ENCODE measurements at places on chromosomes 13 and 19.

DNA sequence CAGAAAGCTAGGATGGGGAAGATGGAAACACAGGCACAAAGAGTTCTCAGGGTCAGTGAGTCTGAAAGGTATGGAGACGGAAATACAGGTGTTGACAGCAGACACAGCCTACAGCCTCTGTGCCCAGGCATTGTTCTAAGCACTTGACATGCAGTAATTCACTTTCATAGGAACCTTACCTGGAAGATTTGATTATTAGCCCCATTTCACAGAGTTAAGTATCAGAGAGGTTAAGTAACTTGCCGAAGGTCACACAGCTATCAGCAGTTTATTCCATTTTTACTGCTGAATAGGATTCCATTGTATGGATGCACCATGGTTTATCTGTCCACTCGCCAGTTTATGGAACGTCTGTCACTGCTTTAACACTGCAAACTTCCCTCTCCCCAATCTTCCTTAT lies 13.2 kb downstream of the KLK4 start:
- DNase-seq = no peak

DNA sequence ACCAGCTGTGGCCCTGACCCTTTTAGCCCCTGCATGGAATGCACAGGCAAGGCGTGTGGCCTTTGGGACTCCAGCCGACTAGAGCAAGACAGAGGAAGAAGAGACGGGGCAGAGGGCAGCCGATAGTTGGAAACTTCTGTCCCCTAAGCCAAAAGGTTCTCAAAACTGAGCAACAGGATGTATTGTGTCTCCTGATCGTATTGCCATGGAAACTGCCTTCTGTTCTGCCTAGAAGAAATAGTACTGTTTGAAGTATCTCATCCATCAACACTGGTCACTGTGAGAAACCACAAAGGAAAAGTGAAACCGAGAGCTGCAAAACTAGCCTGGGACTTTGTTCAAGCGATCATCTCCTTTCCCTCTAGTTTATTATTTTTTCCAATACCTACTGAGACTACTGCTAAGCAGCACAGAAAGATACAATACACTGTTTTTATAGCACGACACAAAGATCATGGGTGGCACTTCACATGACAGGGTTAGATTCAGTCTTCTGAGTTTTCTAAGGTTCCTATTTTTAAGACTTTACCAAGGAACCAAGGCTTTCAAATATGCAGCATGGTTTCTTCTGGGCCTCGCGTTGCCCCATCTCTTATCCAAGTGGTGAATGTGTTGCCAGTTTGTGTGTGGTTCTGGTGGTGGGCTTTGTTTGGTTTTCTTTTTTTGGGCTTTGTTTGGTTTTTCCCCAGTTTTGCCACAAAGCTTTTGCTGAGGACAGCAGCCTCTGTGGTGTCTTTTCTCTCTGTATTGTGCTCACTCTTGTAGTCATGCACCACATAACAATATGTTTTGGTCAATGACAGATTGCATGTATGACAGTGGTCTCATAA lies 49.3 kb upstream of the GPR183 start:
- DNase-seq = no peak

DNA sequence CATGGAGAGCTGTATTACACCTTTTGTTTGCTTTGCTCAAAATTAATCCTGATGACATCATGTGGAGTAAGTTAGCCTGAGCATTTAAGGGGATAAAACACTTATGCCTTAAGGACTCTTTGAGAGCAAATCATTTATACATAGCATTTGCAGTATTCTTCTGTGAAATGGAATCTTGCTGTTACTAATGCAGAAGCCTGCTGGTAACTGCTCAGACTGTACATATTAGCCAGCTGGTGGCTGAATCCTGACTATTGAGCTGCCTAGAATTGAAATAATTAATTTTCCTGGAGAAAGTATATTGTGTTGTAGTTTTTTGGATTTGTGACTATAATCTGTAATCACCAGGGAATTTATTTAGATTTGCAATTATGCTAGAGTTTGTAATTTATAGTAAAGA lies 363.2 kb downstream of the GPC6 start:
- no peak for DNase-seq

DNA sequence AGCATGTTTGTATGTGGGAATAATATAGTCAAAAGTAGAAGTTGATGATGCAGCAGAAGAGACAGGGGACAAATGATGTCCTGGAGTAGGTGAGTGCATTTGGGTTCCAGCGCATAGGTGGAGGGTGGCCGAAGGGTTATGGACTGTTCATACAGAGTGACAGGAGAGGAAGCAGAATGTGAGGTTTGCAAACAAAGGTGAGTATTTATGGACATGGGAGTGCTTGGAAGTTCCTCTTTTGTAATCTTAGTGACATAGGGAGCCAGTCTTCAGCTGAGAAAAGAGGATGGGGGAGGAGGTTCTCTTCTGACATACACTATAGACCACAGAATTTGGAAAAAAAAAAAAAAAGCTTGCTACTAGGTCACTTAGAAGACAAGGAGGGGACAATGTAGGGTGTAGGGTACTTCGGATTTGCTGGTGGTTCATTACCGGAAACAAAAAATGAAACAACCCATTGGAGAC lies 331.6 kb downstream of the DLEU7 start:
- DNase-seq = no peak

DNA sequence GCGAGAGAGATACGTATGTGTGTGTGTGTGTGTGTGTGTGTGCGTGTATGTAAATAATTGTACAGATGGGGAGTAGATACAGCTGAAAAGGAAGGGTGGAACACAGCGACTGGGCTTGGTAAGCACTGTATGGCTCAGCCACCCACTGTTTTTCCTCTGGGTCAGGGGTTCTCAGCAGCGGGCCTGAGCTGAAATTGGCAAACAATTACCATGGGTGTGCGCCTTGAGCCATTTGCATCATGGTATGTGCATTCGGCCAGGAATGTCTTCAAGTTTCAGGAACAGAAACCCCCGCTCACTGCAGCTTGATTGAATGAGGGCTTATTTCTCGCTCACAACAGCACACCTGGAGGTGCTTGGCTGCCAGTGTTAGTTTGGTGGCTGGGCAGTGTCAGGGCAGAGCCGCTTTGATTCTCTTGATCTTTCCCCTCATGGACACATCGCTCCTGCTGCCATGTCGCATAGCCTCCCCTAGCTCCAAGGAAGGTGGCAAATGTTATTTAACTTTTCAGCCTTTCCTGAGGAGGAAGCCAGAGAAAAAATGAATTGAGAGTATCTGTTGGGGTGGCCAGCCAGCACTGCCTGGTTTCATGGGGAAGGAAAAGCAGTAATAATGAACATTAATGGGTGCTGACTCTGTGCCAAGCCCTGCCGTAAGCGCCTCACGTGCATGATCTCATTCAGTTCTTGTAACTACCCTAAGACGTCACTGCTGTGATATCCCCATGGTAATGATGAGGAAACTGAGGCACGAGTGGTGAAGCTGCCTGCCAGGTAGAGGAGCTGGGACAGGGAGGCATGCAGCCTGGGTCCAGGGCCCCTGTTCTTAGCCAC lies 126.9 kb downstream of the SIPA1L3 start:
- no peak for DNase-seq

GRCh38 chr13:51603716-51604115 lies 19.5 kb downstream of the WDFY2 start:
- no peak for DNase-seq

DNA sequence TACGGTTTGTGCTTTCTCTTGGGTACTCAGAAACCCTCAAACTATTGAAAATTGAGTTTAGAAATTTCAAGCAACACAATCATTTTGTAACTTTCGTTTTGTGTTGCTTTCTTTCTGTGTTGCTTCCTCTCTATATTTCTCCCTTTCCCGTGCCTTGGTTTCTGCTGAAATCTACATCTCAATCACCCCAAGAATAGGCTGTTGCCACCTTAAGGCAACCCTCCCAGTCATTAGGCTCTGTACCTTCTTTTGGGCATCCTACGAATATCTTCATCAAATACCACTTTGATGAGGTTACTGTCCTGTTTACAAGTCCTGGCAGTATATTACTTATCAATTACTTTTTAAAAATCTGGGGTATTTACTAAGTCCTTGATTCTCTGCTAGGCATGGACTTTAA lies 621.6 kb downstream of the GPC6 start:
- no peak for DNase-seq

DNA sequence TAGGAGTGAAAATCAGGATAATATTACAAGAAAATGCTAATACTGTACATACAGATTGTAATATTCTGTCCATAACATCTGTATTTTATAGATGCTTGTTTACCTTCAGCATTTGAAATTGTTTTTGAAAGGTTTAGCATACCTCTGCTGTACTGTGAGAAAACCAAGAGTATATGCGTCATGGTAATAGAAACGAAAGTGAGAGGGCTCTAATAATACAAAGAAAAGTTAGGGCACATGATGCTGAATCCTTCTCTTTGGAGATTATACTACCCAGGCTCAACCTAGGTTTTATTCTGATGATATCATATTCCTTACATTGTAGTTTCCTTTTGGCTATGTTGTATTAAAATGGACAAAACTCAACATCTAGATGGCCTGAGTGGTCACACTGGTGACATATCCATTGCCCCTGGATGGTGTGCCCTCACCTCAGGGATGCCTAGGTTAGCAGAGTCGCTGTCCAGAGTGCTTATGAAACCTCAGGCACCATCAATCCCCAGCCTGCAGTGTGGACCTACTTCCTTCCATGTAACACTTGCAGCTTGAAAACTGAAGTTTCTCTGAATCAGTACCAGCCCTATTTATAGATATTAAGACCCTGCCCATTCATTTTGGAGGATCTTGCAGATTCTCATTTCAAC lies 253.7 kb downstream of the KCTD12 start:
- DNase-seq = no peak

DNA sequence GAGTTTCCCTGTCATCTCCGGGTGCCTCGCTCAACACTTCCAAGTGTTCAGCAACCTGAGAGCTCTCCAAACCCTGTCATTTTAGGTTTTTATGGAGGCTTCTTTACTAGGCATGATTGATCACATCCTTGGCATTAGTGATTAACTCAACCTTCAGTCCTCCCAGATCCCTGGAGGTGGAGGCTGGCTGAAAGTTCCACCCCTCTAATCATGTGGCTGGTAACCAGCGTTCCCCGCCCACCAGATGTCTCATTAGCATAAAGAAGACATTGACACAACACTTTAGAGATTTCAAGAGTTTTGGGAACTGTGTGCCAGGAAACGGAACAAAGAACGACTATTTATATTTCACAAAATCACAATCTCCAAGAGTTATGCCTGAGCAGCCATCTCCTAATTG lies 71.1 kb upstream of the RGCC start:
- DNase-seq = no peak

DNA sequence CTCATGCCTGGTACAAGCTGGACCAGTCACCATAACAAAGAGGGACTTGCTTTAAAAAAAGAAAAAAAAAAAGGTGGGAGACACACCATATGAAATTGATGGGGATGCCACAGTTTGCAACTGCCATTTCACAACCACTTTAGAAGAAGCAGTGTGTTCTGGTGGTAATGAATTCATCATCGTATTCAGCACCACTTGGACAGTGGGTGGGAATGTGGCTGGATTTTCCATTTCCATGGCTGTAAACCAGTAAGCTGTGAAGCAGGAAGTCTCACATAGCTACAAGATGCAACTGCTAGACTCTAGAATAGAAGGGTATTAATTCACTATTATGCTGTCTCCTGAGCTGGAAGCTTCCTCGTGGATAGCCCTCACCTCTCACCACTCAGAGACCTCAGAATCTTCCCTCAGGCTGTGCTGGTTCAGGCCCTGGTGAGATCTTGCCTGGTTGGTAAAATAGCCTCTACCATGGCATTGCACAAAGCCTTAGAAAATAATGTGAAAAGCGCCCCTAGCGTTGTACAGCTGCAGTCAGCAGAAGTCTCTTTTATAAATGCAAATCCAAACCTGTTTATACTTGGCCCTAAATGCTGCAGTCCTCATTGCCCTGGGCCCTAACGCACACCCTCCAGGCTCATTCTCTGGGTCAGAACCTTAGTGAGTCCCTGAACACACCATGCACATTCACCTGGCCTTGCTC lies 150.7 kb downstream of the KCTD15 start:
- no peak for DNase-seq

GRCh38 chr13:31890946-31891345 lies 140.6 kb upstream of the FRY start:
- DNase-seq = no peak

DNA sequence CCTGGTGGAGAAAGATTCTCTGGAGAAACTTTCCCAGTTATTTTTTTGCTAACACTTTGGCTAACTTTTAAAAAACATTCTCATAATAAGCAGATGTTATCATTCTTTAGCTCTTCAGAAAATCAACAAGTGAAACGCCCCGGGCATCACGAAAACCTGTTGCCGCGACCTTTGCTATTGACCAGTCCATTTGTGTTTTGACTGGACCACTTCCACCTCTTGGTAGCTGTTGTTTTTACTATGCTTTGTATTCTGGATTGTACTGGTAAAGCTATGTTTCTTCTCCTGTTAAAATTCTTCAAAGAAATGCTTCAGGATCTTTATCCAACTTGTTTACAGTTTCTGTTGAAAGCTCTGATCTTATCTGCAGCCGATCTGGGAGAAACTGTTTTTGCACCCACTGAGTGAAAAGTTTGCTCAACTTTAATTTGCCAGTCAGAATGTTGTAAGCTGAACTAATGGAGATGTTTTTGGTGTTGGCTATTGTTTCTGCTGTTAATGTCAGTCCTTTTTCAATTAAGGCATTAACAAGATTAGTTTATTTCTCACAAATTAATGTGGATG lies 23.3 kb downstream of the UFM1 start:
- no peak for DNase-seq
